SK-N-SH (cell line): ENCODE measurements at places on chromosomes 7 and 10.

DNA sequence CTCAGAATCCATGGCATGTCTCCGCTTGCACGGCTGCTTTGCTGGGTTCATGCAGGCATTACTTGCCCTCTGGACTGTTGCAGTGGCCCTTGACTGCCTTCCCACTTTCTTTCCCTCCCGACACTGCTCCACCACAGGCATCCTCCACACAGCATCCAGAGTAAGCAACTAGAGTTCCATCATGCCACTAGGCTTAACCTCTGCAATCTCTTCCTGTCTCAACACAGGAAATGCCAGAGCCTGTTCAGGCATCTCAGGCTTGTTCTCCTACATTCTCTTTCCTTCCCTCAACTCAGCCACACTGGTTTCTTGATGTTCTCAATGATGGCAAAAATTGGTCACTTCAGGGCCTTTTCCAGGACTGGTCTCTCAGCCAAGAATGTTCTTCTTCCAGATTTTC is 284.5 kb upstream of the KLF6 start:
- DNase-seq: no peak

DNA sequence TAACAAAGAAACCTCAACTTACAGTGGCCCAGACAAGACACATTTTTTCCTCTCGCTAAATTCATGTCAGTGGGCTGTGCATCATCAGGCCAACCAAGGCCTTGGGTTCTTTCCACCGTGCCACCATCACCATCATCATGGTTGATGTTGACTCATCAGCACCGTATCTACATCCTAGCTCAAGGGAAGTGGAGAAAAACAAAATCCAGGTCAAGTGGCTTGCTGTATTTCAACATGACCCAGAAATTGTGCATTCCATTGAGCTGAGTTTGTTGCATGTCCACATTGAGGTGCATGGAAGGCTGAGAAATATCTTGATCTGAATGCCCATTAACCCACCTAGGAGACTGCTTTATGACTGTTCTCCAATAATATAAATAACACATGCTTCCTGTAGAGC is 312.4 kb upstream of the CDC14C start:
- no peak for DNase-seq

GRCh38 chr7:84975586-84976185 is 211.2 kb downstream of the SEMA3D start:
- DNase-seq: no peak

GRCh38 chr7:134367956-134368749 is 51.4 kb upstream of the SLC35B4 start:
- DNase-seq: no peak

GRCh38 chr10:119597405-119598186 is 832 bp upstream of the TIAL1 start:
- no peak for DNase-seq

- DNase-seq: no peak
Measured at GRCh38 chr7:50362712-50363282, 58.3 kb downstream of the IKZF1 start.

DNA sequence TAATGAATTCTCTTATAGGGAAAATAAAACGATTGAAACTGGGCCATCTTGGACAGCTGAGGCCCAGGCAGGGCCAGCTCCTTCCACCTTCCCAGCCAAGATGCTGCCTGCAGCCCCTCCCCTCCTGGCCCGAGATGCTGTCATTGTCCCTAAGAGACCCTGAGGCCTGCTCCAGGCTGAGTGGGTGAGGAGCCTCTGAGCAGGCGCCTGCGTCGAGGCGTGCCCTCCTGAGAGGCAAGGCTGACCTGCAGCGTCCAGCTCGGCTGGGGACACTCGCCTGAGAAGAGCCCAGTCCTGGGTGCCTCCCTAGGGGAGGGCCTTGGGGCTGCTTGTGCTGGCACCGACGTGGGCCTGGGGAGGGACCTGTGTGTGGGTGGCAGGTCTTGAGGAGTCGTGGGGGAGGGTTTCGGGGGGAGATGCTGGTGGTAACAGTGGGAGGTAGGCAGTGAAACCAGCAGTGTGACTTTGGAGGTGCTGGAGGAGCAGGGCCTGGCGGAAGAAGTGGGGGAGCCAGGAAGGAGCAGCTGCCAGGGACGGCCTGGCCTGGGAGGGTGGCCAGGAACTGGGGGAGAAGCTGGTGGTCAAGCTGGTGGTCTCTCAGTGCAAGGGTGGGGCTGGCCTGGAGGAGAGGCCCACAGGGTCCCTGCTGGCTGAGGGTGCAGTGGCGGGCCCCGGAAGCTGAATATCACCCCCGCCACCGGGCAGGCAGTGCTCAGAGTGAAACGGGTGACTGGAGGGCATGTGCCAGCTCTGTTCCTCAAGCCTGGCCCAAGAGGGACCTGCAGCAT is 7.9 kb downstream of the GPR146 start:
- DNase-seq: no peak

DNA sequence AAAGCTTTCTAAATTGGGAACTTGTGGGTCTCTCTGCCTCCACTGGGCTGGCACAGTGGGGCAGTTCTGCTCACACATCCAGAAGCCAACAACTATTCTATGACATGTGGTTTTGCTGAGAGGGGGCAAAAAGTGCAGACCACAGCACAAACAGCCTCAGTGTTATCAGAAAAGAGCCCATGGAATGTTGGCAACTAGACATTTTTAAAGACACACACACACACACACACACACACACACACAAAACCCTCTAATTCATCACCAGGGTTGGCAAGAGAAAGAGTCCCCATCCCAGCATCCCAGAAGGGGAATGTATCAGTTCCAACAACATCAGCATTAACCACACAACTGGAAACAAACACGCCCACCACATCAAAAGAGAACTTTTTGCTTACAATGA is 117.1 kb downstream of the FGFR2 start:
- no peak for DNase-seq

DNA sequence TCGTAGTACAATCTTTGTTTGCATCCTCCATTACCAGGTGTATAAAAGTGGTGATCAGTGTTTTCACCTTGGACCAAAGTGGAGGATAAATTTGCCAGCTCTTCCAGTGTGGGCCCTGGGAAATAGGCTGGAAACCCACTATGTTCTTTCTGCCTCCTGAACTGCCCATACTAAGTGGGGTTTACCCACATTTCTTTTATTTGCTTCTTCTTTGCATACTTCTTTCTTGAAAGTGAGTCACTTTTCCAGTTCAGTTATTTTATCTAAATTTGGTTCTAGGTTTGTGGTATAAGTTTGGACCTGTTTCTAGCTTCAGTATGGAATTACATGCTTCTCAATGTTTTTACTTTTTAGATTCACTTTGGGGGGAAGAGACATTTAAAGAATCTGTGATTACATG is 126.2 kb upstream of the ACBD5 start:
- DNase-seq: no peak

GRCh38 chr10:126468876-126469643 is 80.8 kb upstream of the ADAM12 start:
- DNase-seq: no peak

GRCh38 chr7:144873316-144873845 is 37.5 kb upstream of the TPK1 start:
- DNase-seq: no peak

GRCh38 chr7:88610942-88611341 is 148.6 kb upstream of the ZNF804B start:
- no peak for DNase-seq

DNA sequence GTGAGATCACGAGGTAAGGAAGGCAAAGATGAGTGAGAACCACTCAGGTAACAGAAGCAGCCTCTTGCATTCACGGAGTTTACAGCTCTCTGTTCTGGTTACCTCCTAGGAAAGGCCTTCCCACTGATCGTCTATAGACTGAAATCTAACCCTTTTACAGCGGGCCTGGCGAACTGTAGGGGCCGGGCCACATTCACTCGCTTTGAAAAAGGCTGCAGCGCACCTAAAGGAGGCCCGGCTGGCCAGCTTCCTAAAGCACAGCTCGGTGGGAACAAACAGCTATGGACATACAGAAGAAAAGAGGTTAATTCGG is 565 bp downstream of the ATP5MK start:
- DNase-seq: no peak

DNA sequence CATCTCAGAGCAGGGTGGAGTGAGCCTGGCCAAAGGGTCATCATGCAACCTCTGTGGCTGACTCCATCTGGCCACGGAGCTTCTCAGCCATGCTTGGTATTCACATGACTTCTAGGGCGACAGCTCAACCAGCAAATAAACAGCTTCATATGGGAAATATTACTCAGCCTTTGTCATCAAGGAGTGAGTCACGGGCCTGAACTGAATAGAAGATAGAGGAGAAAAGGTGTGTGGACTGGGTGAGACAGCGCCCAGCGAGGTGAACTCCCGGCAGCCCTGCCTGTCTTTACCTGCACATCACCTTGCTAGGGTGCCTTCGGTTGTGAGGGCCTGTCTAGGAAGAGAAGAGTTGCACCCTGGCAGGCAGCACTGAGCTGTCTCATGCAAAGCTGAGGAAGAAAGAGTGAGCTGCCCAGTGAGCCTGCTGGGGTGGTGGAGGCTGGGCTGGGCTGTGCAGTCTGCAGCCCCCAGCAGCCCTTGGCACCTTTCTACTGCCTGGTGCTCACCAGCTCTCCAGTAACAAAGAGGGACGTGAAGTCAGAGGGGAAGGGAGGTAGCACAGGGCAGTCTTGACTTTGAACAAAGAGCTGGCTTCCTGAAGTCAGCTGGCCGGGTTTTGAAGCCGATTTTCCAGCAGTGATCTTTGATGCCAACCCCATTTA is 114.2 kb downstream of the EGFR start:
- DNase-seq: no peak

GRCh38 chr10:70567603-70568002 is 34.9 kb downstream of the PRF1 start:
- no peak for DNase-seq

GRCh38 chr10:99854860-99855259 is 72.4 kb downstream of the ABCC2 start:
- peak; percentile 50 for DNase-seq

DNA sequence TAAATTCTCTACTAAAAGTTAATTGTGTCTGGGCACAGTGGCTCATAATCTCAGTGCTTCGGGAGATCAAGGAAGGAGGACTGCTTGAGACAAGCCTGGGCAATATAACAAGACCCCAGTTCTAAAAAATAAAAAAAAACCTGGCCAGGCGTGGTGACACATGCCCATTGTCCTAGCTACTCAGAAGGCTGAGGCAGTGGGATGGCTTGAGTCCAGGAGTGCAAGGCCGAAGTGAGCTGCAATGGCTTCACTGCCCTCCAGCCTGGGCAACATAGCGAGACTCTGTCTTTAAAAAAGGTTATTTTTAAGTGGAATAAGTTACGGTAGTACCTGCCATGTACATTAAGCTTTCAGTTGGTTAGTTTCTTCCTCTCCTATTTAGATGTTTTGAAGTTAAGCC is 28.9 kb downstream of the CDK14 start:
- no peak for DNase-seq

- DNase-seq: no peak
Measured at GRCh38 chr7:134444198-134444960, 14.5 kb downstream of the AKR1B1 start.

DNA sequence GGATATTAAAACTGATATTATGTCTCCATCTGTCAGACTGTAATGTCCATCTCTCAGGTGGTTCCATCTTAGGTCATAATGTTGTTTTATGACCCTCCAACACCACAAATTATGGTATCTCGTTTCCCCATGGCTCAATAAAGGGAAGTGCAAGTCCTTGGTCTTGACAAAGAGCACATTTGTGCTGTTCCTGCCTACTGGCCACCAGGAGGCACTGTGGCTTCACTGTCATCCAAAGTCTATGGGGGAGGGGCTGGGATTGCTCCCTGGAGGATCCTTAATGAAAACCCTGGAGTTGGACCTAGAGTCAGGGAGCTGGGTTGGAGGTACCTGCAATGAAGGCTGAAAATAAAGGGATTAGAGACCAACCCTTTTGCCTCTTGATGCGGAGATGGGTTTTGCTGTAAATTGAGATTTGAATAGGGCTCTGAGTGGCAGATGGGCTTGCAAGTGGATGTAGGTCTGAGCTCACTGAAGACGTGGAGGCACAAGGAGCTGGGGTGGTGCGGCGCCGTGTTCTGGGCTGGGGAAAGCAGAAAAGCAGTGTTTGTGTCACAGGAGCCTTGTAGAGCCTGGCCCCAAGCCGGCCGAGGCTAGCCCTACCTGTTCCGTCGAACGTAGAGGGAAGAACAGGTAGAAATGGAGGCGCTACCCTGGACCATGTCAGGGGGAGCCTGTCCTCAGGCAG is 180.5 kb upstream of the PRSS58 start:
- DNase-seq: peak; percentile 61

- peak; percentile 7 for DNase-seq
Measured at GRCh38 chr7:19772306-19772705, 1.1 kb downstream of the TMEM196 start.

DNA sequence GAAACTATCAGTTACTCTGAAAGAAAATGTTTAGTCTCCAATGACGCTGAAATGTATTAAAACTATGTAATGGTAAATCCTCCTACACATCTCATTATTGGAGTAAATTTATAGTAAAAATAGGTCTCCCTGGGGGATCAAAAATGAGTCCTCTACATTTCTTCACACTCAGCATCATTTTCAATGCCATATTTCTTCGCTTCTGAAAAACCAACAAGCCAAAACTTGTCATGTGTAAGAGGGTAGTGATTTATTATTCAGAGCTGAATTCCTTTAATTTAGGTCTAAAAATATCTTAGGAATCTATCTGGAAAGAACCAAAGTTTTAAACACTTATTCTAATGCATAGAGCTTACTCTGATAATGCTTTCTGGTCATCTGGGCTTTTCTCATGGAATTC is 3.0 kb downstream of the PDK4 start:
- no peak for DNase-seq

GRCh38 chr10:5354068-5354467 is 10.7 kb upstream of the UCN3 start:
- DNase-seq: no peak

- DNase-seq: no peak
Measured at GRCh38 chr7:77866786-77867536, 68.4 kb downstream of the PHTF2 start.

DNA sequence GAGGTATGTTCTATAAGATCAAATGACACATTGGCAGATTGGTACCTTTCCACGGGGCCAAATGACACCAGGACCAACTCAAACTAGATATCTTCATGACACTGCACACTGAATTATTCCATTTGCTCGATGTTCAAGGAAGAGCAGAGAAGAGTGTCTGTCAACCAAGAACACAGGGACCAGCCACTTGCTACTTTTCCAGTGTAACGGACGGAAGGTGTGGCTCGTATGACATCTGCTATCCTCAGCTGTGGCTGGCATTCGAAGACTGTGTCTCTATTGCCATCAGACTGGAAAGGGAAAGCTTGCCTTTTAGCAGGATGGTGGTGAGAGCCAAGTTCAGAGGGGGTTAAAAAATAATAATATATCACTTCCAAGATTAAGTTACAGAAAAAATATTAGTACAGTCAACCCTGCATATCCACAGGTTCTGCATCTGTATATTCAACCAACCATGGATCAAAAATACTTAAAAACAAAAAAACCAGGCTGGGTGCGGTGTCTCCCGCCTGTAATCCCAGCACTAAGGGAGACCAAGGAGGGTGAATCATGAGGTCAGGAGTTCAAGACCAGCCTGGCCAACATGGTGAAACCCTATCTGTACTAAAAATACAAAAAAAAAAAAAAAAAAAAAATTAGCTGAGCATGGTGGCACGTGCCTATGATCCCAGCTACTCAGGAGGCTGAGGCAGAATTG is 237.1 kb downstream of the PRPF18 start:
- DNase-seq: no peak
